Activated CD4-positive, alpha-beta memory T cell treated with anti-CD3 and anti-CD28 coated beads for 36 hours (primary cell): ENCODE measurements at places on chromosomes 3 and 15.

DNA sequence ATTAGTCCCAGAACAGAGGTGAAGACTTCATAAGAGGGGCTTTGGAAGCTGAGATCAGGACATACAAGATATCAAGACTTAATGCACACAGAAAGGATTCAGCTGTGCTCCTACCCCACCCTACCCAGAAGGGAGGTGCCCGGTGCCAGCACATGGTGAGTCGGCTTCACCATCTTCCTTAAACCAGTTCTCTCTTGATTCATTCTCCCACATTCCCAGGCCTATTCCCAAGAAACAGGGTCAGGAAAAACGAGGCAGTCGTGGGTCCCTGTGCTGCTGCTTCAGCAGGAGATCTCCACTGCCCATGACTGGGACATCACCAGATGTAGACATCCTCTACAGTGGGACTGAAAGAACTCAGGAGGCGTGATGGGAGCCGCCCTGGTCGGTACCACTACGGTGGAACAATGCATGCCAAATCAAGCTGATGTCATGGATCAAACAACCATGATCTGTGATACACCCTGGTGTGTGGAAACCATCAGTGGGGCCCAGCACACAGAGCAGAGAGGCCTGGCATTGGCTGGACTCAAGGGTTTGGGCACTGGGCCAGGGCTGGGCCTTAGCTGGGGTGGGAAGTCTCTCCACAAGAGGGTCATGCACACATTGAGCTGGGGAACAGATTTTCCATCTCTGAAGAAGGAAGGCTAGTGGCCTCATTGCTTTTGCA lies 41.9 kb downstream of the CCDC12 start:
- no peak for DNase-seq

GRCh38 chr15:32898414-32898813 lies 180.6 kb downstream of the GREM1 start:
- no peak for DNase-seq

DNA sequence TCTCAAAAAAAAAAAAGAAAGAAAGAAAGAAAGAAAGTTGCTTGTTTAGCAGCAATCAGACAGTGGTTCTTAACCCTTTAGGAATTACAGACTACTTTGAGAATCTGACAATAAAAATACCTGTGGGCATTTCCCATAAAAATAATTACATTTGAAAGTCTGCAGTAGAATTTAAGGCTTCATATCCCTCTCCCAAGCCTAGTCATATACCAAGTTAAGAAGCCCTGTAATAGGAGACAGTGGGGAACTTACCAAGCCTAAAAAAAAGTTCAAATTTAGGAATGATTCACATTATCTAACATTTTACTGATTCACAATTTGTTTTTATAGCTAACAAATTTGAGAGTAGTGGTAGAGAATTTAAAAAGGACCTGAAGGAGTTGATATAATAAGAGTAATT lies 47.5 kb downstream of the LRRFIP2 start:
- no peak for DNase-seq

DNA sequence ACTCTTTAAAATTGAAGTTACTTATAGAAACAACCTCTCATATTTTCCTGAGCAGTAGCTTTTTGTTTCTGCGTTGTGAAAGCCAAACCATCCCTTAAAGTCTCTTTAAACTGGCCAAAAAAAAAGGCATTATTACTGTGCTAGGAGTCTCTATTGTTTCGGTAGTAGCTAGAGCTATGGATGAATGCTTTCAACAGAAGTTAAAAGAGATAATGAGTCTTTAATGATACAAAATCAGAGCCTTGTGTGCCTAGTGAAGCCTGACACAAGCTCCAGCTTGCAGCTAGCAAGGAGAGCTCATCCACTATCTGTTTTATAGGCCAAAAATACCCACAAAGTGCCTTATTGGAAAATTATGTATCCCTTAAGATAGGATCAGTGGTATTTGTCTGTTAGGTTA lies 360.4 kb upstream of the CDIN1 start:
- no peak for DNase-seq

GRCh38 chr15:101029971-101030661 lies 111.0 kb downstream of the LRRK1 start:
- no peak for DNase-seq
